ENCODE measurements at places on chromosomes 3 and 15. TPM values are rescaled to one million over a fixed set of nuclear protein-coding genes. Genes with fewer than 3 reads are reported as not detected.

DNA sequence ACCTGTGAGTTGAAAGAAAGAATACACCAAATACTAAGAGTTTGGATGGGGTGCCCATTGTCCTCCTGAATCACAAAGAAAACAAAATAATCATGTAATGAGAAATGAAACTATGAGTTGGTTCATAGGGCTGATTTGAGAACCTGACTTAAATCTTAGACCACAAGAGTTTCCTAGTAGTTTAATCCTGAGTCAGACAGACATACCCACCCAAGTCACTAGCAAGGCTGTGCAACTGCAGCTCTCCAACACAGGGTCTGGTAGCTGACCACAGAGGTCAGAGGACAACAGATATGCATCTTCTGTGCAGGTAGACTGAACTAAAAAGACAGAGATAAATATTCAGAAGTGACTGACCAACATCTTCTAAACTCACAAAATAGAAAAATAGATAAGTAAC lies 296.3 kb upstream of the TMCO5A start:
- no peak for DNase-seq

GRCh38 chr3:45848392-45848791 lies 6.5 kb upstream of the LZTFL1 start:
- DNase-seq = no peak

- no peak for DNase-seq
Measured at GRCh38 chr3:194282436-194283122, 68.5 kb downstream of the CPN2 start.

- DNase-seq = no peak
Measured at GRCh38 chr3:170499562-170500156, 81.0 kb downstream of the CLDN11 start.

CELSR3 gene
- total RNA-seq = 37.4 TPM

NLGN1 gene
- total RNA-seq = 61.6 TPM

GRCh38 chr15:71752604-71753289 lies 57.6 kb upstream of the NR2E3 start:
- DNase-seq = no peak

SPRED1 gene
- total RNA-seq = 55.0 TPM

- no peak for DNase-seq
Measured at GRCh38 chr15:57297163-57297593, 79.1 kb upstream of the CGNL1 start.

KLHL40 gene
- 0.09 TPM for total RNA-seq

All from cerebellum (tissue), 4 donors.